ENCODE measurements at places on chromosomes 11 and 22.

- DNase-seq, result no peak
Measured at GRCh38 chr22:45516923-45517675, 14.4 kb downstream of the FBLN1 start.

- no peak for DNase-seq
Measured at GRCh38 chr11:117547195-117547850, 219.7 kb downstream of the CEP164 start.

- DNase-seq, result no peak
Measured at GRCh38 chr11:62030071-62030684, 62.7 kb upstream of the FTH1 start.

GRCh38 chr11:102361086-102362031 is 14.3 kb downstream of the BIRC2 start:
- DNase-seq, result no peak

GRCh38 chr11:115739146-115739545 is 234.9 kb upstream of the CADM1 start:
- DNase-seq, result no peak

DNA sequence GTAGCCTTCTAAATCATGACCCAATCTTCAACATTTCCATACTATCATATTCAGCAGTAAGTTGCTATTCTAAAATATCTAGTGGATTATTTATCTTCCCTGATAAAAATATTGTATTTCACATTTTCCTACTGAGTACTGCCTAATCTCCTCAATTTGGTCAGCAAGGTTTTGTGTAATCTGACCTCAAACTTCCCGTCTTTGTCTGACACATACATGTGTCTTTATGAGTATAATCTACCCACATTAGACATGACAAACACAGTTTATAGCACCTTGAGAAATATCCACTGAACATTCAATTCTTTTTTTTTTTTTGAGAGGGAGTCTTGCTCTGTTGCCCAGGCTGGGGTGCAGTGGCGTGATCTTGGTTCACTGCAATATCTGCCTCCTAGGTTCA is 113.7 kb upstream of the LUZP2 start:
- DNase-seq, result no peak

Data from activated CD4-positive, alpha-beta T cell treated with anti-CD3 and anti-CD28 coated beads, Interleukin-10, Interleukin-2, amounts not matched to agents 100 ng/mL and 50 ng/mL, durations not matched to agents 16 hours and 8 hours (primary cell).